ENCODE measurements at places on chromosomes 5 and 9.
A peak's percentile ranks its signal among the peaks of the same experiment; 100 is the strongest.

- DNase-seq = no peak
These were observed 61.0 kb upstream of the GFPT2 start for GRCh38 chr5:180414176-180414575.

- peak; percentile 52 for DNase-seq
These were observed 260.3 kb upstream of the KLF4 start for GRCh38 chr9:107749787-107750444.

GRCh38 chr5:31913808-31914207 is 260.3 kb downstream of the GOLPH3 start:
- DNase-seq = no peak

DNA sequence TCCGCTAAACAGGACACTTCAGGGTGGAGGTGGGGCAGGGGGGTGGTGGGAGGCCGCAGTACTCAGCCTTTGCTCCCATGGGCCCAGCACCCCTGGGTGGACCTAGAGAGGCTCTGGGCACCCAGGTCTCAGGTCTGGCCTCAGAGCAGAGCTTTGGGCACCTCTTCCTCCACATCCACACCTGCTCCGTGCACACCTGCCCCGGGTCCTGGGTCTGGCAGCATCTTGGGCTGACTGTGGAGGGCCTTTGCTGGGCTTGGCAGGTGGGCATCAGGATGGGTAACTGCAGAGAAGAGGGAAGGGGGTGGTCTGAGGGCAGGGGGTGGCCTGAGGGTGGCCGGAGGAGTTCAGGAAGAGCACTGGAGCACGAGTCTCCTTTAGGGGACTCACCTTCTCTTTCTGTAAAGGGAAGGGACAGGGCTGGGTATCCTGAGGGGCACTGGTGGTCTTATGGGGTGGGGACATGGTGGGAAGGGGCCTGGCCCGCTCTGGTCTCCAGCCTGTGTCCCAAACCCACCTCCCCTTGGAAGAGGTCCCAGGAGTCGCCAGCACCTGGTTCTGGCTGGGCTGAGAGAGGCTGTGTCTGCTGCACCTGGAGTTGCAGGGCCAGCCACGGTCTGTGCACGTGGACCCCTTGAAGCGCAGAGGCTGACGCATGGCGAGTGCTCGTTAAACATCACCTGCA is 106.7 kb upstream of the IER5L start:
- DNase-seq = no peak

GRCh38 chr5:173753307-173754168 is 134.6 kb upstream of the CPEB4 start:
- DNase-seq = peak; percentile 9

DNA sequence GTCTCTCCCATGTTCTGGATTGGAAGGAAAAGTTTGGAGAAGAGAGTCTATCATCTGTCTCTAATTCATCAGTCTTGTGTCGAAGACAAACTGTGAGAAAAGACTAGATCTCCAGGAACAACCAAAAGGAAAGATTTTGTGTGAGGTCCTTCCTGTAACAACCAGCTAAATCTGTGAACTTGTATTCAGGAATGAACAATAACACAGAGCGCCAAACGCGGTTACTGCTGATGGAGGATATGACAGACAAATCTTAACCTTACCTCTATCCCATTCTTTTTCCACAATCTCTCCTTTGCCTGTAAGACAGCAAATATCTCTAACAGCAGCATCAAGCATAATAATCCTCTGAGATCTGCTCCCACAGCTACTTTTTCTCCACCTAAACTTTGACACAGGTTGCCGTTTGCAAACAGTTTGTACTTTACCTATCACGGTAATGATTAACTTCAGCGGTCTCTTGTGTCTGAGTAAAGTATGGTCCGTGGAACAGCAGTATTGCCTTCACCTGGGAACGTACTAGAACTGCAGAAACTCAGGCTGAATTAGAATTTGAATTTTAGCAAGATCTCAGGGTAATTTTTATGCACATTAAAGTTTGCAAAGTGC is 387.6 kb downstream of the ELAVL2 start:
- DNase-seq = no peak

GRCh38 chr5:30475429-30475828 is 718.1 kb upstream of the CDH6 start:
- no peak for DNase-seq

- no peak for DNase-seq
These were observed 4.1 kb downstream of the SYNPO start for GRCh38 chr5:150644514-150644913.

DNA sequence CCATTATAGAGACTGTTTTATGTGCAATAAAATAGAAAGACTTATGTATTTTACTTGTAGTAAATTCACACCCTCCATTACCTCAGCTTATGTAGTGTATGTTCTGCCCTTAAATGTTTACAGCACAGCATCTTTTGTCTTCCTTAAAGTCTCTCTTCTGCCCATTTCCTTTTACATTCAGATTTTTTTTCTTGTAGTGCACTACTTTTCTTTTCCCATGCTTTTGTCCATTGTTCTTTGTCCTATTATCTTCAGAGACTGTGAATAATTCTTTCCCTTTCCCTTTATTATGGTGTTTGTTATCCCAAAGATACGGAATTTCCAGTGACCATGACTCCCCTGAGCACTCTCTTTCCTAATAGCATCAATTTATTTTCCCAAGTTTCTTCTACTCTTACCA is 66.1 kb upstream of the TYRP1 start:
- no peak for DNase-seq

DNA sequence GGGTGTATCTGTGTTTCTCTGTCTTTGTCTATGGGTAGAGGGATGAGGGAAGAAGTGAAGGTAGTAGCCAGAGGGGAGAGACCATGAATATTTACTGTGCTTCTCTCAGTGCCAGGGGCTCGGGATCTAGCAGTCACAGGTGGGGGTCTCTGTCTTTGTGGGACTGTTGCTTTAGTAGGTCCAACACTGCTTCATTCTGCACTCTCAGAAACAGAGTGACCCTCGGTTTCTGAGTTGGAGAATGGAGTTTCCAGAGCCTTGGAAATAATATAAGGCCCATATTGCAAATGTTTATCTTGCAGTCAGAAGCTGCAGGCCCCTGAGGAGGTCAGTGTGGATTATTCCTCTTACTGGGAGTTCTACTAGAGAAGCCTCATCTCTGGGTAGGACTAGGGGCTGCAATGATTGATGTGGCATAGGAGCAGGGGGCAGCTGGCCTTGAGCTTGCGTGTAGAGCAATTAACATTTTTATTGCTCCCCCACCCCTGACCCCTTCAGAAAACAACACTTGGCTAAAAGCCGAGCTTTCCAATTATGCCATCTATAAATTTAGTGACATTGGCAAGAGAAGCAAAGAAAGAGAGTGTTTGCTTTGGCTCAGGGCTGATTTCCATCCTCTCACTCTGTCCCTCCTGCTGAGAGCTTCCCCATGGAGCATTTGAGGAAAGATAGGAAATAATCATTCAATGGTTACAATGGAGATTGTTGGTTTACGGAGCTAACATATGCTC is 55.0 kb upstream of the TRPC7 start:
- DNase-seq = no peak

DNA sequence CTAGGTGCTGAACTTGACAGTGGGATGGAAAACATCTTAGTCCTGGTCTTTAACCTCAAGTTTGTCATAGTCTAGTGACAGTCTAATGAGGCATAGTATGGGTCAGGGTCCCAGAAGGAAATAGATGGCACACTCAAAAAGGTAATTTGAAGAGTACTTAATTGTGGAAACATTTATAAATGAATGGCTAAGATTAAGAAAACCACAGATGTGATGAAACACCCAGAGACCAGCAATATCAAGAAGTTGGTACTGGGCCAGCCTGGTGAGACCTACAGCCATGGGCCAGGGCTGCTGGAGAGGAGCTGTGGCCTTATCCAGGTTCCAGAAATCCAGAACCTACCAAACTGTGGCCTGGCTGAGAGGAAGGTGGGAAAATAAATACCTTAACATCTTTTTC is 93.5 kb upstream of the ATG10 start:
- no peak for DNase-seq

GRCh38 chr5:60287174-60287771 is 393.7 kb upstream of the PDE4D start:
- no peak for DNase-seq

GRCh38 chr5:122756264-122756911 is 18.5 kb upstream of the SNX2 start:
- no peak for DNase-seq

GRCh38 chr5:158807-159447 is 32.4 kb upstream of the LRRC14B start:
- no peak for DNase-seq

GRCh38 chr9:3830291-3830690 is 304.5 kb upstream of the RFX3 start:
- no peak for DNase-seq

- DNase-seq = no peak
These were observed 15.1 kb upstream of the PHF19 start for GRCh38 chr9:120891884-120892747.

DNA sequence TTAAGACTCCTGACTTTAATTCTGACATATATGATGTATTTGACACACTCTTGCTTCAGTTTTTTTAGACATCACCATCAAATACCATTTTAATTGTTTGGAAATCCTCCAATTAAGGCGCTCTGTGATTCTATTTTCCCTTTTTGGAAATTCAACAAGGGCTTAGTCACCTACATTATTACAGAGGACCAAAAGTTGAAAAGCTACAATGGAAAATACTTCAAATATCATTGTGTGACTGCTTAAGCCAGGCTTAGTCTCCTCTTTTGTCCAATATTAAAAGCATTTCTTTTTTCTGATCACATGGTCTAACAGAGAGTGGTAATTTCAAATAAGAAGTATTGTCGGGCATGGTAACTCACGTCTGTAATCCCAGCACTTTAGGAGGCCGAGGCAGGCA is 160.3 kb downstream of the CEMIP2 start:
- DNase-seq = no peak

GRCh38 chr9:98943682-98944056 is at the start of gene COL15A1:
Gene COL15A1 (plus strand): TSS chr9:98943907. CDS start chr9:98944062, 155 bp downstream.
- no peak for DNase-seq

DNA sequence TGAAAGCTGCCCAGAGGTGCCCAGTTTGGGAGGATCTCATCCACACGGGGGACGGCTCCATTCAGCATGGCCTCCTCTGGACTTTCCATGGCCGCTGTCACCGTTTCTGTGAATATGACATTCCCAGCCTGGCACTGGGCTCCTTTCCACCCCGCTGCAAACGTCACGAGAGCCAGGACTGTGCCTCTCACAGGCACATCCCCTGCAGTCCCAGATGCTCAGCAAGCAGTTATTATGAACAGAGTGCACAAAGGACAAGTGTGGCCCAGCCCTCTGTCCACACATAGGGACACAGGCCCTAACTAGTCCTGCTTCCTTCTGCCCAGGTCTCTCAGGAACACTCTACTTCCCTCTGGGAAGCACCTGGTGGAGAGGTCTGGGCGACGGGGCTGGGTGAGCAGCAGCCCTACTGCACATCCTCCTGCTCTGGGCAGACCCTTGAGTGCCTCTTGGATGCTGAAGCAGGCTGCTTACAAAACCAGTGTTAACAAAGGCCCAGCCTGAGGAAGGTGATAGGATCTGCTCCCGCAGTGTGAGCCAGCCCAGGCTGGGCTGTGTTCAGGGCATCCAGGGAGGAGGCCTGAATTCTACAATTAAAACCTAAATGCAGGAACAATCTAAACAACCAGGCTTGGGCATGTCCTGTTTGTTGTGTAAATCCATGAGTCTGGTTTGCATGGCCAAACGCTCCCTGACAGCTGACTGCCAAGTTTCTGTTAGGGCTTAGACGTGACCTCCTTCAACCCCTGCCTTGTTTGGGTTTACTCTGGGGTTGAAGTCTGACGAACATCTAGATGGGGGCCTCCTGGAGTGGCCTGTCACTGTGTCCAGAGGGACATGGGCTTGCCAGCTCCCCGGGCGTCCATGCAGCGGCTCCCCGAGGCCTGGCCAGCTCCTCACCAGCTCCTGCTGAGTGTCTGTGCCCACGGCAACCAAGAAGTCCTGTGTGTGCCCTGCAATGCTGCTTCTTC is 269.8 kb downstream of the GADD45G start:
- no peak for DNase-seq

DNA sequence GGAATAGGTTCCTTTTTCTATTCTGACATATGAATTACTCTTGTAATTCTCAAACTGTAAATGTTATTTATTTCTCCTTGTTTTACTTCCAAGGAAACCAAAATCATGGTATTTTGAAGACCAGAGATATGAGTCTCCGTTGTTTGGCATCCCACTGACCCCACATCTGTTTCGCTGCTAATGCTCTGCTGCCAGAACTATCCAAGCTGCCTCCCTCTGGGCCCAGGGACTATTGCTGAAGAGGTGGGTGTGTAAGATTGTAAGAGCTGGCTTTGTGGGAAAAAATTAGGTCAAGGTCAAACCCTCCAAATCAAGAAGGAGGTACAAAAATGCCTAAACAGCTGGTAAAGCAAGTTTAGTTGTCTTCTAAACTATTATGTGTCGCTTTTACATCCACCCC is 129.4 kb upstream of the MYO10 start:
- no peak for DNase-seq

DNA sequence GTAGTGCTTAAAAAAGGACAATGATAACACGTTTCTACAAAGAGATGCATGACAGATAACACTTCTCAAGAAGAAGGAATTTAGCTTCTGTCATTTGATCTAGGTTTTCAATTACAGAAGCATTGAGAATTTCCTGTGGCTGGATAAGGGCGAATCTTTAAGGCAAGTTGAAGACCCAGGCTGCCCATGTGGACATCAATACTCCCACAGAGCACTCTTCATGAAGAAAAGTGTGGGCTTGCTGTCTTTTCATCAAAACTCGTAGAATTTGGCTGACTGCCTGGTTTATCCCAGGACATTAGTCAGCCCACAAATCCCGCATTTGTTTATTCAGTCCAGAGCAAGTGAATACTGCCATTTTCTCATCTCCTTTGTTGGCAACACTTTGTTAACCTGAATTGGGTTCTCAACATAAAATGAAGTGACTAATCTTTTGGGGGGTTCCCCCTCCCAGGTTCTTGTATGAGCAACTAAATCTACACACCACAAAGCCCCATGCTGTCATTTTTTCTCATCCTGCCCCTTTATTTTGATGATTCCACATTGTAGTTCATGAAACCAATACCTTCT is 43.4 kb upstream of the CDKN2B start:
- peak; percentile 76 for DNase-seq

- DNase-seq = no peak
These were observed 1271.6 kb downstream of the CDH12 start for GRCh38 chr5:21581508-21581907.

GRCh38 chr5:176692839-176693476 is 45.7 kb downstream of the TSPAN17 start:
- DNase-seq = no peak

- no peak for DNase-seq
These were observed 186.9 kb upstream of the CD180 start for GRCh38 chr5:67383451-67383850.

GRCh38 chr5:16178745-16179372 is 732 bp downstream of the MARCHF11 start:
- no peak for DNase-seq

- no peak for DNase-seq
These were observed 7.5 kb downstream of the SLC6A19 start for GRCh38 chr5:1208743-1209488.

DNA sequence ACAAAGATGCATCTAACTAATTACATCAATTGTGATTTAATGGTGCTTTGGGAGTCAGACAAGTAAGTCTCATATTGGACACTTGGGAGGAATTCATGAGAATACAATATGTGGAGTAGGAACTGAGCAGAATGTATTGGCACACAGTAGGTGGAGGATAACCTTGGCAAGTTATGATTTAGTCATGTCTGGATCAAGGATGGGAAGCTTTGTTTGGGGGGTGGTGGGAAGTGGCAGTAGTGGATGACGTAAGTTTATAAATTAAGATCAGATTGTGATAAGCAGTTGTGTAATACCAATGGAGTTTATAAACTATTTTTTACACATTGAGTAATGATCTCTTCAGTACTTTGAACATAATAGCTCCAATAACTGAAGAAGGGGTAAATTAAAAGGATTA is 67.0 kb downstream of the SGCD start:
- DNase-seq = no peak

- DNase-seq = no peak
These were observed 22.9 kb downstream of the TENT4A start for GRCh38 chr5:6736106-6736505.

Data from AG04449 (cell line).